Fibroblast of lung (primary cell): ENCODE measurements at places on chromosomes 1 and 21.
A peak's percentile ranks its signal among the peaks of the same experiment; 100 is the strongest.

- DNase-seq, result peak; percentile 80
These were observed 3.5 kb downstream of the PPP1R15B start for GRCh38 chr1:204408074-204408507.

- no peak for DNase-seq
These were observed 57.6 kb downstream of the MAN1C1 start for GRCh38 chr1:25673962-25674806.

GRCh38 chr1:225891229-225891972 lies 2.5 kb upstream of the LEFTY1 start:
- DNase-seq, result no peak

GRCh38 chr1:87785386-87785785 lies 456.7 kb downstream of the LMO4 start:
- DNase-seq, result no peak

DNA sequence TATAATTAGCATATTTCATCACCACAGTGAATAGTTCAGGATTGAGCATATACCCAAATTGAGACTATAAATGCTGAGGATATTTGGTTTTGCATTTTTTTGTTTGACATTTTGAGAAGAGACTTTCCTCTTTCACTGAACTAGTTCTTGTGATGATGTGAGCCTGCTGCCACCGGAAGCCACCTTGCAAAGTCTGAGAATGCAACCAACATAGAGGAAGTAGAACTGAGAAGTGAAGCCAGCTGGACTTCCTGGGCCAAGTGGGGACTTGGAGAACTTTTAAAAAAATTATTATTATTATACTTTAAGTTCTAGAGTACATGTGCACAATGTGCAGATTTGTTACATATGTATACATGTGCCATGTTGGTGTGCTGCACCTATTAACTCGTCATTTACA lies 102.3 kb downstream of the RPE65 start:
- no peak for DNase-seq

DNA sequence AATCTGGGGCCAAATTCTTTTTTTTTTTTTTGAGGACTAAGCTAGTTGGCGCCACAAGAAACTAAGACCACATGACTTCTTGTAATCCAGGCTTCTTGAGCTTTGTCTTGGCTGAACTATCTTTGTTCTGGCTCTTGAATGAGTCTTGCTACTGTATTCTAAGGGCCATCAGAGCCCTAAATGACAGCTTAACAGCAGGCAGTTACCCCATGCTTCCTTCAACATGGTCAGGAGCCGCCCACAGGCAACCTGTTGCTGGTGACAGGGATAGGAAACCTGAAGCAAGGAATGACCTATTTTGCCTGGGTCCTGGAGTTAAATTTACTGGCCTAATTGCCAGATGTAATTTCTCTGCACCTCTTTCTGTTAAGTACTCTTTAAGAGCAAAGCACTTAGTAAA lies 188.2 kb upstream of the PLXNA2 start:
- DNase-seq, result no peak

DNA sequence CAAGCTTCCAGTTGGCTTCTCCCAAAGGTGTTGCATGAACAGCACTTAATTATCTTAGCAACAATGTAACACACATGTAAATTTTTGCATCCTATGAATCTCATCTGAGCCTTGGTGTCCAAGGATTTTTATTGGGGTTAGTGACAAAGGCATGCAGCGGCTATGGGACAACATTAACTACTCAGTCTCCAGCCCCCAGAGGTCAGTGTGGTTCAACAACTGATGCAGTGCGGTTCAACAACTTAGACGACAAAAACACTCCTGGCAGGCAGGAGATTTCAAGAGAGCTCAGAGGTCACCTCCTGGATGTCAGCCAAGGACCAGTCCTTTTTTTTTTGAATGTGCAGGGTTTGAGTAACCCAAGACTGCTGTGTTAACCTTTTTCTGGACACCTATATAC lies 77.5 kb upstream of the HMCN1 start:
- DNase-seq, result no peak
